NCI-H1417 treated with DMSO at 0.1 percent for 48 hours (cell line): ENCODE measurements at places on chromosomes 13 and 19.

DNA sequence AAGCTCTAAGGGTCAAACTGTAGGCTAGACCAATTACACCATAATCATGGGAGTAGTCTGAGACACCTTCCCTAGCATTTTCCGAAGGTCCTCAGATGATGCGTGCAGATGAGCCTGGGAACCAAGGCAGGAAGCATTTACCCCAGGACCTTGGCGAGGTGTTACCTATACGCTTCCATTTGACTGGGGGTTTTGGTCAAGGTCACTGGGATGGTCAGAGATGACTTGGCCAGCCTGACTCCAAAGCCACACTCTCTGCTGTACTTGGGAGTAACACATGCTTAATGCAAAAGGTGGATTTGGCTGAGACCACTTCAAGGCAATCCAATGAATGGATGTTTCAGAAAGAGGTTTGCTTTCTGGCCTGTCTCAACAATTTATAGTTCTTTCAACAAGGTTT, 98.9 kb upstream of the IRS2 start:
- no peak for DNase-seq

DNA sequence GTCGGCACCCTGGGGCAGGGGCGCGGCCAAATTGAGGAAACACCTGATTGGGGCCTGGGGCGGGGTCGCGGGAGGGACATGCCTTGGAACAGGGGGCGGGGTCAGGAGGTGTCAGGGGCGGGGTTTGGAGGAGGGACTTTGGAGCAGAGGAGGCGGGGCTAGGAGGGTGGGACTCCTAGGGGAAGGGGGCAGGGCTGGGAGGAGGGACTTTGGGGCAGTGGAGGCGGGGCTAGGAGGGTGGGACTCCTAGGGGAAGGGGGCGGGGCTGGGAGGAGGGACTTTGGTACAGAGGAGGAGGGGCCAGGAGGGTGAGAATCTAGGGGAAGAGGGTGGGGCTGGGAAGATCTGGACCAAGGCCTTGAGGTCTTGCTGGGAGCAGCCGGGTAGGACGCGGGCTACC, 21.9 kb downstream of the GRIN2D start:
- DNase-seq: no peak

DNA sequence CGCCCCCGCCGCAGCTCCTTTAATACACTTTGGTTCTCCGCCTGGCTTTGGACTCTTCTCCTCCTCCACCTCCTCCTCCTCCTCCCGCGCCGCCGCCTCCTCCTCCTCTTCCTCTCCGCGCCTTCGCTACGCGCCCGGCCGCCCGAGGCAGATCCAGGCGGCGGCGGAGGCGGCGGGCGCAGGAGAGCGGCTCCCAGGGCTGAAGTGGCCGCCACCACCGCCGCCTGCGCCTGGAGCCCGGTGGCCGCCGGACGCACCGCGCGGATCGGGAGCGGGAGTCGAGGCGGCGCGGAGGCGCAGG, at the start of gene ZIC2:
ZIC2 (plus strand) TSS at position 50 of the 301 bp plus-strand sequence. CDS start 281 bp downstream, outside the sequence.
- no peak for DNase-seq

GRCh38 chr13:99215184-99215830, 14.7 kb downstream of the UBAC2 start:
- DNase-seq: no peak

DNA sequence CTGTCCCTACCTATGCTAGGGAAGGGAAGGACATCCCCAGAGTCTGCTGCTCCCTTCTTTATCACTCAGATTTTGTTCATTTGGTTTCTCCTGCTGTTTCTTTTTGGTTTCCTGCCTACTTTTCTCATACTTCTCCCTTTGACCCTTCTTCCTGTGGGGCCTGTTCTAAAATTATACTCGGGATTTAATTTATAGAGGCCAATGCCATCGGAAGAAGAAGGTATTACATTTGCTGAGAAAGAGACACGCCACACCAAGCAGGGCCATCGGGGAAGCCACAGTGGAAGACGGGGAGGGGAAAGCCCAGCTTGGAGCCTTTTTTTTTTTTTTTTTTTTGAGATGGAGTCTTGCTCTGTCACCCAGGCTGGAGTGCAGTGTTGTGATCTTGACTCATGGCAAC, 46.8 kb upstream of the FARP1 start:
- no peak for DNase-seq

DNA sequence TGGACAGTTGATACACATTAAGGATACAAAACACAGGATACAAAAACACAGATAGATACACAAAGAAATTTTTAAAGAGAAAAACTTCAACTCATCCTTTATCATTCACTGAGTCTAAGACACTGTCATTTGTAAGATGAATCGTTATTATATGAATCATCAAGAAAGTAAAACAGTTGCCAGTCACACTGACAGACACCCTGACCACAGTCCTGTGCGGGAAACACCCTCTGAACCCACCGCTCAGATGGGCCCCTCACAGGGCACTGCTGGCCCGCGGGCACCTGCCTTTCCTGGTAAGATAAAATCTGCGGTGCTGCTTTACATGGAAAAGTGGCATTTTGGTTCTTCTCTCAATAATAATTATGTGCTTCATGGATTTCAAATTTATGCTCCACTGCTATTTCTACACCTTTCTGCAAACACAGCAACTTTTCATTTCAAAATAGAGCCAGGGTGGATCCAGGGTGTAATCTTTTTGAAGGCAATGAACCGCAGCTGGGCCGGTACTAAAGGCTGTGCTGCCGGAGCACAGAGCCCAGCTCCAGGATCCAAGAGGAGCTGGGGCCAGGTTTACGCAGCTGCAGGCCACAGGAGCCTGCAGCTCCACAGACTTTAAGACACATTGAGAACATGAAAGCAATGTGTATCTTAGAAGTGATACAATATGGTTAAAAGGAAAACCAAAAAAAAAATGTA, 76.8 kb downstream of the TUBGCP3 start:
- DNase-seq: no peak

- no peak for DNase-seq
Observed at GRCh38 chr19:16224293-16225045, 26.8 kb downstream of the AP1M1 start.

GRCh38 chr19:13986348-13986904, 19.7 kb downstream of the RFX1 start:
- DNase-seq: peak; percentile 47

DNA sequence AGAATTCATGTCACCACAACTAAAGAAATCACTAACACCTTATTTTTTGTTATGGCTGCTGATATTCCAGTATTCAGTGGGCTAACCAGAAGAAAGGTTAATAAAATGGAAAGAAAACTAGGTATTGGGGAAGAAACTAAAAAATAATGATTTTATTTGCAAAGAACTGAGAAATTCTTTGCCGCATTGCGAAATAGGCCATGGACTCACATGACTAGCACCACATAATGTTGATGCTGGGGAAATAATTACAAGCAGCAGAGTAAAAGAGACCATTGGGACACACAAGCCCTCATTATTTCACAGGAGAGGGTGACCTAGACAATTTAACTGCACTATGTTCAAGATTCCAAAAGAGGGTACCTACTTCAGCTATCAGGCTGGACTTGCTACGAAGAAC, 1411.5 kb downstream of the SLITRK5 start:
- DNase-seq: no peak

GRCh38 chr13:40615619-40616018, 50.8 kb downstream of the FOXO1 start:
- DNase-seq: no peak

DNA sequence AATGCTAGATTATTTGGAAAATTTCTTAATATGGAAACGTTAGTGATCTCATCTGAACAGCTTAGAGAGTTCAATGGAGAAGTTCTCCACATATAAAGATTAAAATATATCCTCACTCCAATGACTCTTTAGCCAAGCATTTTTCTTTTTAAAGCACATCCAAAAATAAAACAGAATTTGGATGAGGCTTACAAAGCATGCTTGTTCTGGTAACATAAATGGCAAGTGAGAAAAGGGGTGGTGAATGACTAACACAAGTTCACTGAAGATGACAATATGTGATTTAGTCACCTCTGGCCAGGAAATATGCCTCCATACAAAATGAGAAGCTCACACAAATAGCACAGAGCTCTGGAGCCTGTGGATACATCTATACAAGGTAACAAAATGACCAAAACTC, 253.0 kb downstream of the PCDH20 start:
- no peak for DNase-seq

DNA sequence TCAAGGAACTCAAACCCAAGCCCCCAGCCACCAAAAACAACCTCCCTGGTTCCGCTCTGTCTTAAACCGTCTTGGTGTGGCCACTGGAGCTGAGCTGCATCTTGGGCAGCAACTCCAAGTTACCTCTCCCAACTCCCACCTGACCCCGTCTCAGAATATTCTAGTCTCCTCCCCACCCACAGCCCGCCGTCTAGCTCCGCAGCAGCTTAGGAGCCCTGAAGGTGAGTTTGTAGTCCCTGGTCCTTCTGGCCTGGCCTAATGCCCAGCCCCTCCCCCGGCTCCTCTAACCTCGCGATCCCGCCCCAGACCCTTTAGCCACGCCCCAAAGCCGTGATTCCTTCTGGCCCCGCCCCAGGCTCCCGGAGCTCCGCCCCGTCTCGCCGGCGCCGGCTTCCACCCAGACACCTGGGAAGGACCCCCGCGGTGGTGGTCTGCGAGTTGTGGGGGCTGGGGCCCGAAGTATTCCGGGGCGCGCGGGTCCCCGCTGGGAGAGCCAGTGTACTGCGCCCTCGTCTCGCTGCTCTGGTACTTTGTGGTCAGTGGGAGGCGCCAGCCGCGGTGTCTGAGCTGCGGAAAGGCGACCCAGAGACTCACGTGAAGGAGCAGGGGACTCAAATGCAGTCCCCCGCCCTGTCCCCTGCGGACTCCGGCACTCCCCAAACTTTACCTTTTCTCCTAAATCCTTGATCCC, 2.5 kb upstream of the LHB start:
- DNase-seq: no peak

GRCh38 chr19:15390814-15391213, 11.2 kb upstream of the AKAP8 start:
- no peak for DNase-seq

GRCh38 chr13:66635526-66635925, 594.6 kb downstream of the PCDH9 start:
- no peak for DNase-seq

- no peak for DNase-seq
Observed at GRCh38 chr19:33758541-33759013, 38.1 kb upstream of the KCTD15 start.

DNA sequence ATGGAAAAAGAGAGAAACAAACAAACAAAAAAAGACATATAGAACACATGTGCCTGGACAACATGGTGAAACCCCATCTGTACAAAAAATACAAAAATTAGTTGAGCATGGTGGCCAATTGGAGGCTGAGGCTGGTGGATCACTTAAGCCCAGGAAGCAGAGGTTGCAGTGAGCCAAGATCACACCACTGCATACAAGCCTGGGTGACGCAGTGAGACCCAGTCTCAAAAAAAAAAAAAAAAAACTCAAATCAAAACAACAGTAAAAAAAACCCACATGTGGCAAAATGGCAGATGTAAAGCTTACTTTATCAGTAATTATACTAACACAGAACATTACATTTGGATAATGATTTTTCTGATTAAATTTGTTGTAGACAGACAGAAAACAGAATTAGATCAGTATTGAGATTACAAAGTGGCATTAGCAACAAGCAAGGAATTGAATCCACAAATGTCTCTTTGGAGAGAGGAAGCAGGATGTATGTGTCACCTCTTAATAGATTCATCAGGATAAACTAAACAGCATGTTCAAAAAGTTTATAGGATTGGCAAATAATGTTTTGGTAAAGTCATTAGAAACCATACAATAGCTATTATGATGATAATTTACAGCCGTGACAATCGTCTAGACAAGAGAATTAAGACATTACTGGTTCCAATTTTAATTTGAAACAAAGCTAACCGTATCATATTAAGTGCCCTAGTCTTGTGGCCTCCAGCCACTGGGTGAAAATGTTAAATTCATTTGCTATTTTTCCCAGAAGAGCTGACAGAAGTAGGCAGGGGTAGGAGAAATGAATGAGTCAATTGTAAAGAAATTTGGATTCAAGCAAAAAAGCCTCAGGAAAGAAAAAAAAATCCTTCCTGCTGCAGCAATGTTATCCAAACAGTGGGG, 206.0 kb downstream of the FGF14 start:
- DNase-seq: peak; percentile 35

- no peak for DNase-seq
Observed at GRCh38 chr19:18452386-18452785, 14.5 kb upstream of the ISYNA1 start.

DNA sequence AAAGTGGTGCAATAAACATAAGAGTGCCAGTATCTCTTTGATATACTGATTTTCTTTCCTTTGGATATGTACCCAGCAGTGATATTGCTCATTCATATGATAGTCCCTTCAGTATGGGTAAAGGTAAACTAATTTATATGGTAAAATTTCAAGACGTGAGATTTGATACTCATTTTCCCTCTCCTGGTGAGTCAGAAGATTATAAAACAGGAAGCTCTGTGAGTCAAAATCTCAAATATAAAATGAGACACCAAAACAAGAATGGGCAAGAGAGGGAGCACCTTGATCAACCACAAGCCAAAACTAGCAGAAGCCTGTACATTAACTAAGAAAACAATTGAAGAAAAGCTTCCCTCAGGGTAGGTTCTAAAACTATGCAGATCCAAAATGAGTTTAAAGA, 216.3 kb downstream of the SLITRK6 start:
- DNase-seq: no peak

DNA sequence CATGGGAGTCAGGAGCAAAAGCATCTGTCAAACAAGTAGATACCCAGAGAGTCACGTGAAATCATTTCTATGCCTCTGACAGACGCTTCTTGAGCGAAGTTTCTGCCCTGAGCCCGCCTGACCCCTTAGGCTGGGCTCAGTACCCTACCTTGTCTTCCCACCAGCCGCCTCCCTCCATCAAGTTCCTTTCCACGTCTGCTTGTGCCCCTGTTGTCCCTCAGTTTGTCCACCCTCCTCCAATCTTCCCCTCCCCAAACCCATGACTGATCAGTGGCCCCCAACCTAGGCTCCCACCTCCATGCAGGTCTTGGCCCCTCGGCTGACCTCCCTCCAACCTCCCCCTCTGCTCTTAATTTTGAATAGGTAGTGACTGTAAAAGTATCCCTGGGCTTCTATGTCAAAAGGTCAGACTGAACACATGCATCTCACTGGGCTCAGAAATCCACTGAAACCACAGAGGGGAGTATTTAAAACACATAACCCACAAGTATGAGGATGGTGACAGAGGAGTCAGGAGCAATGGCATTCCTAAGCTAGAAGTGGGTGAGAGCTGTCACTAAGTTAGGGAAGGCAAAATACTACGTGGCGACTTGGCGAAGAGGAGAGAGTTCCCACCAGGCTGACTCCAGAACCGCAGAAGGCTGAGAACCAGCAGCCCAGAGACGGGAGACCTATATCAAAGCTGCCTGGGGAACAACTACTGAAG, 1.7 kb upstream of the ZNF446 start:
- no peak for DNase-seq

DNA sequence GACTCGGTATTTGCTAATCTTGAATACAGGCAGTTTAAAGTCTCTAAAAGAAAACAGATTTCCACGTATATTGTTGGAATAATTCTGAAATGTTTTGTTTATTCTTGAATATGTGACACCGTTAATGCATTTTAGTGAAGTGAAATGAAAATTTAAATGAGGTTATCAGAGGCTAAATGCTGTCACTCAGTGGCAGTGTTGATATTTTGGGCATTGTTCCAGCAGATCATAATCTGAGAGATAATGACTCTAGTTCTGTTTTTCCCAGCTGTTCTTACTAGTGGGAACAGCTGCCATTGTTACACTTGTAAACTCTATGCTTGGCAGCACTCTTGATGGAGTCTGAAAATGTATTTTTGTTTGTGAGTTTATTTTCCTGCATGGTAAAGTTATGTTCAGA, 365.6 kb upstream of the SLC10A2 start:
- DNase-seq: no peak
